ENCODE measurements at places on chromosomes 16 and 17.

- DNase-seq: peak; percentile 23
Measured at GRCh38 chr17:77909236-77909635, 49.3 kb upstream of the TNRC6C start.

- no peak for DNase-seq
Measured at GRCh38 chr17:79217473-79218135, 143.0 kb downstream of the ENGASE start.

- no peak for DNase-seq
Measured at GRCh38 chr17:75088465-75089417, 987 bp downstream of the SLC16A5 start.

DNA sequence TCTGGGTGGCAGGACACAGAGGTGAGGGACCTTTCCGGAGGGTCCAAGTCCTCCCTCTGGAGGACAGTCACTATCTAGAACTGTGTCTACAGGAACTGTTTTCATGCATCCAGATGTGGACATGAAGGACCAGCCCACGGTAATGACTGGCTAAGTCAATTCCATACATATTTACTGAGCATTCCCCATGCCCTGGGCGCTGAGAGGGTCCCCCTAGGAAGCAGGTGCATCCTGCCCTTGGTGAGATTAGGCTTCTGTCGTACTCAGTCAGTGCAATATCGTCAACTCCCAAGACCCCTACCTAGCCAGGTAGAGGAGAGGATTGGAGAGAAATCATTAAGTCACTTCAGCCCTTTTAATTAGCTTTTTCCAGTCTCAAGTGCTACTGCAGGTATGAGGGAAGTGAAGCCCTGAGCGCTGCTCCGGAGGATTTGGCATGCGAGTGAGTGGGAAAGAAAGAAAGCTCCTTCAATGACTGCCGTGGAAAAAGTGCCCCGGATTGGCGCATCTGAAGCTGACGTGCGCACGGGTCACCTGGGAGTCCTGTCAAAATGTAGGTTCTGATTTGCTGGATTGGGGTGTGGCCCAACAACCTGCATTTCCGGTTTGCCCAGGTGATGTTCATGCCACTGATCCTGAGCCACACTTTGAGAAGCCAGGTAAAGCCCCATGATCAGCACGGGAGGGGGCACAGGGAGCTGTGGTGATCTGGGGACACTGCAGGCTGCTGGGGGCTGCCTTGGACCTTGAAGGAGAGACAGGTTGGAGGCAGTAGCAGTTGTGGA lies 367.4 kb upstream of the TNRC6C start:
- no peak for DNase-seq

DNA sequence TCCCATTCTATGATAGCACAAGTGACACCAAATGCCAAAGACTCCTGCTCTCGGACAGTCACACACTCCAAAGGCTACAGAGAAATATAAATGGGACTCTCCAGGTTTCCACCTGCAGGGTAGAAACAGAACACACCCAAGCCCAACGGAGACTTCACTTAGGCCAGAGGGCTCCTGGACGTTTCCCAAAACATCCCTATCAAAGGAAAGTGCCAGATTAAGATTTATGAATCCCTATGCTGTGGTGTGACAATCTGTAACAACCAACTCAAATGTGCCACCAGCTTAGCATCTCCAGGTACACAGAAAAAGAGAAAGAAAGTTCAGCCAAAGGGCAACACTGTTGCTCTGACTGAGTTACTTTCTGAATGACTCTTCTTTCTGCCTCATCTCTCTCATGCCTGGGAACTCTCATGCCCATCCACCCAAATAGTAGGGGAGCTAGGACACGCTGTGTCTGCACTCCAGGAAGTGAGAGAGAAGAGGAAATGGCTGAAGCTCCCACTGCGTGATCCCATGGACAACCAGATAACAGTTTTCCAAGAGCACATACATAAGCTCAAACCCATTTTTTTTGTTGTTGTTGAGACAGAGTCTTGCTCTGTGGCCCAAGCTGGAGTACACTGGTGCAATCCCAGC lies 49.7 kb downstream of the SMG6 start:
- DNase-seq: no peak

- DNase-seq: no peak
Measured at GRCh38 chr16:30750876-30751465, 2.7 kb downstream of the PHKG2 start.

GRCh38 chr17:66986659-66987058 lies 22.2 kb downstream of the CACNG4 start:
- DNase-seq: no peak
